ENCODE measurements at places on chromosomes 11 and 22.

- no peak for DNase-seq
These were observed 51.6 kb downstream of the ST3GAL4 start for GRCh38 chr11:126407101-126407521.

- no peak for DNase-seq
These were observed 331.1 kb upstream of the PITPNB start for GRCh38 chr22:28250036-28250695.

GRCh38 chr11:126430581-126431335, 75.3 kb downstream of the ST3GAL4 start:
- no peak for DNase-seq

DNA sequence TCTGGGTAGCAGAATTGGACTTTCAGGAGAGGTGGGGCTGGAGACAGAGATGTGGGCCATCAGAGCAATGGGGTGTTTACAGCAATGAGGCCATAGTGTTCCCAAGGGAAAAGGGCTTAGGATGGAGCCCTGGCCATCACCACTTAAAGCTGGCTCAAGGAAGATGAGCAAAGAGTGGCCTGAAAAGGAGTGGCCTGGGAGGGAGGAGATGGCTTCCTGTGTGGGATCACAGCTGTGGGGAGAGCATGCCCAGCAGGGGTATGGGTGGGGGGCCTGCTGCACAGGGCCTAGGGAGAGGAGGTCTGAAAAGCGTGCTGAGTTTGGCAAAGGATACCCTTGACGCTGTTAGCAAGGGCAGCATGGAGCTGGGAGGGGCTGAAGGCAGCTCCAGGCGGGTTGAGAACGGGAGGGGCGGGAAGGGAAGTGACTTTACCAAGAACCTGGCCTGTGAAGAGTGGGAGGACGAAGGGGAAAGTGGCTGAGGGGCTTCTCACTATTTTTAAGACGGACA, 13.9 kb downstream of the LRRC32 start:
- DNase-seq = no peak

DNA sequence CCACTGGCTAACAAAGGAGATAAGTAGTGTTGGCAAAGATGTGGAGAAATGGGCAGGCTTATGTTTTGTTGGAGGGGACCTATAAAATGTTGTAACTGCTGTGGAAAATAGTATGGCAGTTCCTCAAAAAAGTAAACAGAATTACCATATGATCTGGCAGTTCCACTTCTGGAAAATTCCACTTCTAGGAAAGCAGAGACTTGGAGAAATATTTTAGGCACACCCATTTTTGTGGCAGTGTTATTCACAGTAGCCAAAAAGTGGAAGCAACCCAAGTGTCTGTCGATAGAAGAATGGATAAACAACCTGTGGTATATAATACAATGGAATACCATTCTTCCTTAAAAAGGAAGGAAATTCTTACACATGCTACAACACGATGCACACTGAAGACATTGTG, 57.0 kb upstream of the ADORA2A start:
- DNase-seq = no peak

GRCh38 chr22:42907404-42908373, 50.6 kb upstream of the ARFGAP3 start:
- no peak for DNase-seq

- DNase-seq = no peak
These were observed 9.6 kb downstream of the GNAZ start for GRCh38 chr22:23079814-23080521.

- DNase-seq = no peak
These were observed 4.2 kb downstream of the HMOX1 start for GRCh38 chr22:35384975-35385588.
